ENCODE measurements at places on chromosomes 4 and X. TPM values are rescaled to one million over a fixed set of nuclear protein-coding genes. Genes with fewer than 3 reads are reported as not detected.

ZNF81 gene
- polyA plus RNA-seq = 1.6 TPM

ARSD gene
- polyA plus RNA-seq = 0.83 TPM

PLP1 gene
- 0.69 TPM for polyA plus RNA-seq

SPATA4 gene
- polyA plus RNA-seq = 1.2 TPM

SMIM9 gene
- not detected for polyA plus RNA-seq

H2BW2 gene
- polyA plus RNA-seq = not detected

TNIP3 gene
- not detected for polyA plus RNA-seq

Data from psoas muscle (tissue), 8 donors.